ENCODE measurements at places on chromosomes 2 and 18. TPM values are rescaled to one million over a fixed set of nuclear protein-coding genes. Genes with fewer than 3 reads are reported as not detected.

SERPINB2 gene
- polyA plus RNA-seq, result not detected

GKN2 gene
- polyA plus RNA-seq, result not detected

TLX2 gene
- polyA plus RNA-seq, result not detected

TDRD15 gene
- polyA plus RNA-seq, result not detected

LAMA3 gene
- 2.2 TPM for polyA plus RNA-seq

ZSWIM2 gene
- 0.86 TPM for polyA plus RNA-seq

SKA1 gene
- polyA plus RNA-seq, result 0.97 TPM

PAIP2B gene
- polyA plus RNA-seq, result 14.4 TPM

RAB27B gene
- 53.4 TPM for polyA plus RNA-seq

ERFE gene
- not detected for polyA plus RNA-seq

NPAS2 gene
- 3.2 TPM for polyA plus RNA-seq

GPR39 gene
- 1.1 TPM for polyA plus RNA-seq

GTF2A1L gene
- 0.51 TPM for polyA plus RNA-seq

DUSP2 gene
- 2.1 TPM for polyA plus RNA-seq

ATG16L1 gene
- 67.6 TPM for polyA plus RNA-seq

IL18RAP gene
- not detected for polyA plus RNA-seq

STK17B gene
- 0.67 TPM for polyA plus RNA-seq

SLC4A3 gene
- polyA plus RNA-seq, result 25.3 TPM

DCDC2C gene
- not detected for polyA plus RNA-seq

CDKL4 gene
- polyA plus RNA-seq, result not detected

ST6GAL2 gene
- 21.8 TPM for polyA plus RNA-seq

OTOS gene
- polyA plus RNA-seq, result not detected

CUL3 gene
- polyA plus RNA-seq, result 53.9 TPM

GPR75 gene
- 1.6 TPM for polyA plus RNA-seq

CLEC4F gene
- not detected for polyA plus RNA-seq

TCF4 gene
- polyA plus RNA-seq, result 4.2 TPM

SEPTIN10 gene
- polyA plus RNA-seq, result 10.0 TPM

CHRNG gene
- not detected for polyA plus RNA-seq

HOXD8 gene
- not detected for polyA plus RNA-seq

ALPP gene
- polyA plus RNA-seq, result not detected

HDHD2 gene
- polyA plus RNA-seq, result 61.3 TPM

SPEG gene
- 58.3 TPM for polyA plus RNA-seq

TUBA3D gene
- not detected for polyA plus RNA-seq

EPAS1 gene
- polyA plus RNA-seq, result not detected

CD207 gene
- polyA plus RNA-seq, result not detected

Data from neural cell (in vitro differentiated cells).